ENCODE measurements at places on chromosomes 11 and 22.

DNA sequence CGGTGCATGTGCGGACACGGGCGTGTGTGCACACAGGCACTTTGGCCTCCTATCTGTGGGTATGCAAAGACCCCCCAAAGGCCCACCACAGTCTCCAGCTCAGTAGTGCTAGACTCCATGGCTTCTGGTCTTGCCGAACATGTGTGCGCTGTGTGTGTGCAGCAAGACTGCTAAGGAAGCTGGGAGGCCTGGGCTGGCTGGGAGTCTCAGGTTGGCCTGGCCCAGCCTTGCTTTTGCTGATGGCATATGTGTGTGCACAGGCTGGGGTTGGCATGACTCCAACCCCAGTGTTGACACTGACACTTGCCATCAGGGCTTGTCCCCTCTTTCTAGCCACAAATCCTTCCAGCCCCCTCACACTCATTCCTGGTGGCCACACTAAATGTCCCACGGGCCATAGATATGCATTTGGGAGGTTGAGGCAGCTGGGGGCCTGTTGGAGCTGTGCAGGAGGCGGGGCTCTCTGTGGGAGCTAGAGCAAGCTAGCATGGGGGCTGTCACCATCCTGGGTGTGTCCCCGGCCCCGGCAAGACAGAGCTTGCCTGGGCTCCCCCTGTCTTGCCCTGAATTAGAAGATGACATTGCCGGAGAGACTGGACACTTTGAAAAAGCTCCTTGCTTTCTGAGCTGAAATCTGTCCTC, 60.9 kb upstream of the NECTIN1 start:
- DNase-seq, result no peak

DNA sequence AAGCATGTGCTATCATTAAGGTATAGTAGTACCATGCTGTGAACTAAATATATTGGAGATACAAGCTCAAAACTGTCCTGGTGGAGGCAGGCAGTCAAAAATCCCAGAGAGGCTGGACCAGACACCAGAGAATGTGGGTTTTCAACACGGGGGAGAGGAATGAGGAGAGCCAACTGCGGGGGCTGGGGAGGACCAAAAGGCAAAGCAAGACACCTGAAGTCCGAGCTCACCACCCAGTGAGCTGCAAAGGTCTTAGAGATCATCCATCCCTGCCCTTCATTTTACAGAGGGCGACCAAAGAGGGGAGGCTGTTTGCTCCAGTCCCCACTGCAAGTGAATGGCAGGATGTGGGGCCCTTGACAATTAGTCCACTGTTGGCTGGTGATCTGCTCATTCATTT, 10.0 kb downstream of the RIBC2 start:
- DNase-seq, result no peak

GRCh38 chr22:46066691-46067090, 83.6 kb upstream of the PPARA start:
- no peak for DNase-seq

DNA sequence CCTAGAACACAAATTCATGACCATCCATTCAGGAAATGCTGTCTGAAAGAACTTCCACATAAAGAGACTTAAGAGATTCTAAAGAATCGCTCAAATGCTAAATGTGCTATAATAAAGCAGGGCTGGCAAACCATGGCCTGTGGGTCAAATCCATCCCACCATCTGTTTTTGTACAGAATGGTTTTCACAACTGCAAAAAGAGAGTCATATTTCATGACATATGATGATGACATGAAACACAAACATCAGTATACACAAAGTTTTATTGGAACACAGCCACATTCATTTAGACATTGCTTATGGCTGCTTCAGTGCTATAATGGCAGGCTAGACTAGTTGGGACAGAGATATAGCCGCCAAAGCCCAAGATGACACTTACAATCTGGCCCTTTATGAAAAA, 85.1 kb downstream of the RRAS2 start:
- DNase-seq, result no peak

DNA sequence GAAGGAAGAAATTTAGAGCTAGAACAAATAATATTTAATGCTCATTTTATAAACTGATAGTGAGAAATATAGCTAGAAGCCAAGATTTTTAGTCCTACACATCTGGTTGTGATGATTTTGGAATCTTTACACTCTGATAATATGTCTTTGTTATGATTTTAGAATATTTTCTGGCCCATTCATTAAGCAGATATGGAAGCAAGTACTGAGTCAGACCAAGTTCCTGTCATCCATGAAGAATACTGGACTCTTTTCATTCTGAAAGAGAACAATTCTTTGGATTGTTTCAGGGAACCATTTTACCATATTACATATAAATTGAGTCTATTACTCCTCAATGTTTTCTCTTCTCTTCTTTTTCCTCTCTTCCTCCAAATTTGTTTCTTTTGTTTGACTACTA, 227.4 kb downstream of the TMEM135 start:
- no peak for DNase-seq

DNA sequence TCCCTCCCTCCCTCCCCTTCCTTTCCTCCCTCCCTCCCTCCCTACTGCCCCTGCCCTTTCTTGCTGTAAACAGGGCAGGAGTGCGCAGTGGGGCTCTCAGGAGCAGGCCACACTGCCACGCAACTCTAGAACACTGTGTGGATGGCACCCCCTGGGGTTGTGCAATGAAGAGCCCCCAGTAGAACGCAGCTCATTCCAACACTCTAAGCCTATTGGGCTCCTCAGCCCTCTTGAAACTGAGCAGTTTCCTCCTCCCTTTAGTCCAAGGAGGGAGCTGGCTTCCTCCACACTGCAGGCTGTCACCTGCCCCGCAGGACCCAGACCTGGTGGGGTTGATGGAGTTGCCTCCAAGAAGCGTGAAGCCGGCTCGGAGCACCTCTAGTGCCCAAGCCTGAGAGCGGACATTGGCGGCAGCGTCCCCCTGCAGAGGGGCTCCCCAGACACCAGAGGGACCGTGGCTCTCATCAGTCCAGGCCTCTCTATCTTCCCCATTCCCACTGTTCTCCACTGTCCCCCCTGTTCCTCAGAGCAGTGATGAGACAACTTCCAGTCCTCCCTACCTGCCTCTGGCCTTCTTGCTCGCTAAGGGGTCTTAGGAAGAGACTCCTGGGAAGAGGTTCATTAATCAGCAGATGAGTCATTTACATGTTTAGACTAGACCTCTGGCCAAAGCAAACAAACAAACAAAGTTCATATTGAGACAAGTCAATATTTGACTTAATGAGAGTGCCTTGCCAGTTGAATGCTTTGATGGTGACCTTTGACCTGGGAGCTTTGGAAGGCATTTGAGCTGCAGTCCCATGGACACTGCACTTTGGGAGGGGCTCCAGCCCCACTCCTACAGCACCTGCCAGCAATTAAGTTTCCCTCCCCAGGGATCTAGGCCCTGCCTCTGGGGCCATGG, 64.0 kb downstream of the RPUSD4 start:
- no peak for DNase-seq

DNA sequence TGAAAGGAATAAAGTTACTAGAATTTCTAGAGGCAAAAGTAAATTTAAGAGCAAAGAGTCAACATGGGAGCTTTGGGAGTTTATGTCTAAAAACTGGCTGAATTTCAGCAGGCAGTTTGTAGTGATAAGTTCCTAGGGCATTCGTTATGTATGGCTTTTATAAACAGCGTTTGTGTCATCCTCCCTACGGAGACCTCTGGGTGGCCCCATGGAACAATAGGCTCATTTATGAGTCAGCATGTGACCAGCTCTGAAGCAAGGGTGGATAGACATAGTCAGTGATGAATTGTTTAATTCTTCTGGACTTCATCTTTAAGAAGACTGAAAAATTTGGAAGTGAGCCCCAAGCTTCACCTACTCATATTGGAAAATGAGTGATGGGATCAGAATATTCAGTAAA, 37.1 kb downstream of the SVIP start:
- no peak for DNase-seq

GRCh38 chr11:19763330-19763729, 50.7 kb downstream of the NAV2 start:
- no peak for DNase-seq

DNA sequence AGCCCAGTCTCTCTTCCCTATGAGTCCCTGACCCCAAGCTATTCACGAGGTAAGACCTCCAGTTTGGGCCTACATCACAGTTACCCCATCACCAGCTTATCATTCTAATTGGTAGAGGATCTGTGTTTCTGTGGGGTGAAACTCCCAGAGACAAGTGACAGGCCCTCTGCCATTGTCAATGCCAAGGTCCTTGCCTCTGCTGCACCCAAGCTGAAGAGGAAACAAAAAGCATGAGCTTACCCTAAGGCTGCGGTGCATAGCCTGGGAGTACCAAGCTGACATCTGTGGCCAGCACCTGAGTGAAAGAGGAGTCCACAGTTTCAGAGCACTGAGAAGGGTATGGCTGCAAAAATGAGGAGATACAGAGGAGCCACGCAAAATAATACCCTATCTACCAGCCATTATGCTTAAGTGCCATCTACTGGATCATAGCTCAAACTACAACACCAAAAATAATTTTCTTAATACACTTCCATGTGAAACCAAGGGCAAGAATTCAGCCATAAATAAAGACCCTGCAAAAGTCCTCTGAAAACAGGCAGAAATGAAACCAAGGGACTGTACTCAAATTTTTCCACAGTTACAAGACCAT, 62.3 kb upstream of the ANO5 start:
- no peak for DNase-seq

DNA sequence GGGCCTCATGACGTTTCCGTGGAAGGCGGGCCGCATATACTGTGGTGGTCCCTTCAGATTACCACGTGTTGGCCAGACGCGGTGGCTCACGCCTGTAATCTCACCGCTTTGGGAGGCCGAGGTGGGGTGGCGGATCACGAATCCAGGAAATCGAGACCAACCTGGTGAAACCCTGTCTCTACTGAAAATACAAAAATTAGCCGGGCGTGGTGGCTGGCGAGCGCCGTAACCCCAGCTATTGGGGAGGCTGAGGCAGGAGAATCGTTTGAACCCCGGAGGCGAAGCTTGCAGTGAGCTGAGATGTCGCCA, 853 bp upstream of the DENND6B start:
- no peak for DNase-seq

GRCh38 chr22:35024364-35024692, 41.6 kb upstream of the ISX start:
- no peak for DNase-seq

DNA sequence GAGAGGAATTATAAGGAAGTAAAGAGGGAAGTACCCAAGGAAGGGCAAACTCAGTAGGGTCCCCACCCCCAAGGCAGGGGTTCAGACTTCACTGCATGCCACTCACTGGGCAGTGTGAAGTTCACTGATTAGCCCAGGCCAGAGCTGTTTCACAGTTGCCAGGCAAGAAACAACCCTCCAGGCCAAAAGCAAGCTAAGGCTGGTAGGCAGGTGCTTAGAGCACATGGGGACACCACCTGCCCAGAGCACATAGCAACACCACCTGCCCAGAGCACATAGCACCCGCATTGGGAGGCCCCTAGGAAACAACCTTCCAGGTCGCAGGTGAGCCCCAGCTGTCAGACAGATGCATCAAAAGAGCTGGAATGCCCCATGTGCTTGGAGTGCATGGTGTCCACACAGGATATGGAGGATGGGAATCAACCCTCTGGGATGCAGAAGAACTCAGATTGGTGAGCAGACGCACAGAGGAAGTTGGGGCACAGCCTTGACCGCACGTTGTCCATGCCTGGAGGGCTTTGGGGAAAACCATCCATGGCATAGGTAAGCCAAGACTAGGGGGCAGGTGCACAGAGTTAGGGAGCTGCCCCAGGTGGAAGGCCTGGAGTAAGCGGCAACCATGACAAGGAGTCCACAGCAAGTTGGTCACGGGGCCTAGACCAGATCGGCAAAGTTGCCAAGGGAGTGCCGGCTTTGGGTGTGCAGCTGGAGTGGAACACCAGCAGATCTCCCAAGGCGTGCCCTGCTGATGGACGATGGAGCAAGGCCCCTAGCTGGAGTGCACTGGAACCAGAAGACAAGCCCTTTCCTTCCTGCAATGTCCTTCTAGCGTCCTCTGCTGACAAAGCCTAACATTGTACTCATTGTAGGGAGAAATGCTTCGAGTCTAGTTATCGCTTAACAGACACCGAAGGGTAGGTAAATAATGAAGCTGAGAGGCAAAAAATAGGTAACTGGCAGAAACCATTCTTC, 7.8 kb upstream of the TMEM216 start:
- DNase-seq, result no peak

GRCh38 chr11:61488651-61489291, 19.8 kb upstream of the LRRC10B start:
- no peak for DNase-seq

DNA sequence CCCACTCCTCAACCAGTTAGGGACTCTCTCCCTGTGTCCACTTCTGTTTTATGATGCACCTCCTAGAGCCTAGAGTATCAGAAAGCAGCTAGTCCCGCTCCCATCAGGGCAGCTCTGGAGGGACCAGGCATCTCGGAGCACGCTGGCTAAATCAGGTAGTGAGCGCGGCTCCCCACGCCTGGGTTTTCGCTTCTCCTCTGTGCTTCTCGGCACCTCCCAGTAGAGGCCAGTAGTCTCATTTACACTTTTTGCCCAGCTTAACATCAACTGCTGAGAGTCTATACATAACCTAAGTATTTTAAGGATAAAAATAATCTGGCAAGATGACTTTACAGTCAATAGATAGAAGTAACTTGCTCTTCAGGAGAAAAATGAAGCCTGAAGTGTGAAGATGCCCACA, 473.8 kb downstream of the OPCML start:
- DNase-seq, result no peak

GRCh38 chr11:57154739-57155138, 27.0 kb upstream of the LRRC55 start:
- no peak for DNase-seq
